Muscle of back (tissue), 13 donors: ENCODE measurements at places on chromosomes 13 and 19.

GRCh38 chr19:925087-925525 is 729 bp upstream of the ARID3A start:
- DNase-seq = no peak

- DNase-seq = no peak
Observed at GRCh38 chr13:50593207-50593606, 250.3 kb downstream of the DLEU7 start.

DNA sequence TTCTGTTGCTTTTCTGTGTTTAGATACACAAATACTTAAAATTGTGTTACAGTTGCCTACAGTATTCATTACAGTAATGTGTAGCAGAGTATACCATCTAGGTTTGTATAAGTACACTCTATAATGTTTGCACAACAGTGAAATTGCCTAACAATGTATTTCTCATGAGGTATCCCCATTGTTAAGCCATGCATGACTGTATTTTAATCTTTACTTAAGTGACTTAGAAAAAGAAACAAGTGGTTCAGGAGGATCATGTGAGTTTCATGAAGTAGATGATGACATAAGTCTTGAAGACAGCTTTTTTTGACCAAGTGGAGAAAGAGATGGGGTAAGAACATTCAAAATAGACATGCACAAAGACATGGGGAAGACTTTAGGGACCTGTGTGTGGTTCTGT is 8.4 kb upstream of the KCTD4 start:
- no peak for DNase-seq

- DNase-seq = no peak
Observed at GRCh38 chr19:54255105-54255775, 1.8 kb downstream of the LILRB5 start.

DNA sequence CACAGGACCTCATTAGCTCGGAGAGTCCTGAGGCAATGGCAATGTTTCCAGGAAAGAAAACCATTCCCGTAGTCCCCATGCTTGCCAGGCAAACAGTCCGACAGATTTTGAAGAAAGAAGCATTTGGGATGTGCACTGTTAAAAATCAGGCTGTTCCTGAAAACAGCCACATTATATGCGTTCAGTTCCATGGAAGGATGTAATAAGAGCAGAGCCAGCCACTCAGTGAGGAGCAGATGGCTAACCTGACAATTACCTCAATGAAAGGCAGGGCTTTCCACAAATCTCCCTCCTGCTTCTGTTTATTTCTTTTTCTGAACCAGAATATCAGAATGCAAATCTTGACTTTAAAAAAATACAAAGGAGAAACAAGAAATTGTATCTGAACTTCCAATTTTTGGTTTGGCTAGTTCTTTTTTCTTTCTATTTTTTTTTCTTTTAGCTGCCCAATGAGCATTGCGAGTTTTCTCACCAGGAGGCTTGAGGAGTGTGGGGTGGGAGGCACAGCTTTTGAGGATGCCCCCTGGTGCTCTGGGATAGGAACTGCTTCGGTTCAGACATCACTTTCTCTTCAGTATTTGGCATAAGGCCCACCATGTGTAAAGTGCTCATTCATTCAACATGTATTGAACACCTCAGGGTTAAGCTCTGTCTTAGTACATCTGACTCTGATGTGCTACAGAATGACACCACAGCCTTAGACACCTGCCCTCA is 124.2 kb downstream of the TBC1D4 start:
- DNase-seq = peak; percentile 15

DNA sequence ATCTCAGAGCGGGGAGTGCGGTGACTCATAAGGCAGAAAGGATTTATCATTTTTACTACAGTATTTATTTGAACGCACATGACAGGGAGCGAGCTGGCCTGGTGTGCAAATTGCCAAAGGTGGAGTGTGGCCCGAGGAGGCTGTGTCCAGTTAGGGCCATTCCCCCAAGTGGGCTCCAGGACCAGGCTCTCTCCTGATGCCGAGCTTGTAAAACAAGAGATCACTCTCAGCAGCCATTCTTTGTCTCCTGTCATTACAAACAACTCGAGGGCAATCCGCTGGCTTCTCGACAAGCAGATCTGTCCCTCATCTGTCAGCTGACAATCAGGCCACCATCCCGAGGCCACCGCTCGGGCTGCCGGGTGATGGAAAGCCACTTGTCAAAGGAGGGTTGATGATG is 418.9 kb downstream of the ZNF536 start:
- DNase-seq = peak; percentile 21

- DNase-seq = no peak
Observed at GRCh38 chr13:21517576-21517975, 58.5 kb upstream of the ZDHHC20 start.

- DNase-seq = no peak
Observed at GRCh38 chr13:23695196-23695595, 125.0 kb downstream of the TNFRSF19 start.

- peak; percentile 40 for DNase-seq
Observed at GRCh38 chr19:12834976-12835757, 788 bp upstream of the RTBDN start.

DNA sequence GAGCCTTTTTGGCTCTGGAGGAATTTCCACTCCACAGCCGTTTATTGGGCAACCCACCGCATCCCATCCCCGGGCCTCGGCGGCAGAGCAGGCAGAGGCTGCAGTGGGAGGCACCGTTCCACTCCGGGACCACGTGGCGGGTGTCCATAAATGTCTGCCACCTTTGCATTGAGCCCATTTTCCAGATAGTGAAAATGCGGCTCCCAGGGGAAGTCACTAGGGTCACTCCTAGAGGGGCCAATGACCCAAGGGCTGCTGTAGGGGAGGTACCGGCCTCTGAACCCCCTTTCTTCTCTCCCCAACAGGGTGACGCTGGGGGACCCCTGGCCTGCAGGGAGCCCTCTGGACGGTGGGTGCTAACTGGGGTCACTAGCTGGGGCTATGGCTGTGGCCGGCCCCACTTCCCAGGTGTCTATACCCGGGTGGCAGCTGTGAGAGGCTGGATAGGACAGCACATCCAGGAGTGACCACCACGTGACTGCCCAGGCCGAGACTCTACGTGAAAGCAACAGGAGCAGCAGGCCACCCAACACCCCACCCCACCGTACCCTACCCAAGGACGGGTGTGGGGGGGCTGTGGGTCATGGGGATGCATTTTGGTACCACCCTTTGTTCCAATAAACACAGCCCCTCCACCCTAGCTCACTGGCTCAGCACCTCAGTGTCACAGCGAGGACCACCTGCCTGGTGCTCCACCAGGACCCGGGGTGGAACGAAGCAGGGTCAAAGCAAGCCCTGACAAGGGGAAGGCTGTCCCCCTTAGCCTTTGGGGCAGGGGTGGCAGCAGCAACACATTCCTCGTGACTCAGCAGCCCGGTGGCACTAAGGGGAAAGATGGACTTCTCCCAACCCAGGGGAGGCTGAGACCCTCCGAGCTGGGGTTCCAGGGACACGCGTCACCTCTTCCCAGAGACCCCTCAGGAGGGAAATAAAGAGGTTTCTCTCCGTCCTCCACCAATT is 1.5 kb downstream of the TIMM13 start:
- no peak for DNase-seq

GRCh38 chr19:28519952-28520861 is 692.7 kb downstream of the UQCRFS1 start:
- DNase-seq = no peak

DNA sequence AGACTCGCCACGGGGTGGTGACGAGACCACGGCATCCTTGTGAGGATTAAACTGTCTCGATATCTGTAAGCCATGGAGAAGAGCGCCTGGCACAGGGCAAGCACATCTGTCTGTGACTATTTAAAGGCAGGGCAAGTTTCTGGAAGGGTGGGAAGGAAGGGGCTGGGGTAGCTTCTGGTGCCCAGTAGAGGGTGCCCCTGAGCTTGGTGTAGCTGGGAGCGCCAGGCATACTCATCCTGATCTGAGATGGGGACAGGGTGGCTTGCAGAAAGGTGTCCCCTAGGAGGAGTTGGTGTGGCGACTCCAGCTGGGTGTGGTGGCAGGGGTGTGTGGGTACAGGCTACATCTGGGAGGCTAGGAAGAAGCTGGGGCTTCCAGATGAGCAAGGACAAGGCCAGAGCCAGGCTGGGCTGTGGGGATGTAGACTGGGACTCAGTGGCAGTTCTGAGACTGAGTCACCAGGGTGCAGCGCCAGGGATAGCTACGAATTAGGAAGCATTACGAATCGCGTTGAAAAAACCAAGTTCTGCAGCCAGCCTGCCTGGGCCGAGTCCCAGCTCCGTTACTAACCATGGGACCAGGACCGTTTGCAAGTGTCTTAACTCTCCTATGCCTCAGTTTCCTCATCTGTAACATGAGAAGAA is 23.1 kb upstream of the ASPDH start:
- DNase-seq = no peak

GRCh38 chr19:40724855-40725254 is 7.9 kb downstream of the ITPKC start:
- DNase-seq = no peak

GRCh38 chr13:65642996-65643395 is 1587.1 kb downstream of the PCDH9 start:
- DNase-seq = no peak

GRCh38 chr19:3047496-3048189 is 14.7 kb downstream of the TLE5 start:
- DNase-seq = peak; percentile 77

DNA sequence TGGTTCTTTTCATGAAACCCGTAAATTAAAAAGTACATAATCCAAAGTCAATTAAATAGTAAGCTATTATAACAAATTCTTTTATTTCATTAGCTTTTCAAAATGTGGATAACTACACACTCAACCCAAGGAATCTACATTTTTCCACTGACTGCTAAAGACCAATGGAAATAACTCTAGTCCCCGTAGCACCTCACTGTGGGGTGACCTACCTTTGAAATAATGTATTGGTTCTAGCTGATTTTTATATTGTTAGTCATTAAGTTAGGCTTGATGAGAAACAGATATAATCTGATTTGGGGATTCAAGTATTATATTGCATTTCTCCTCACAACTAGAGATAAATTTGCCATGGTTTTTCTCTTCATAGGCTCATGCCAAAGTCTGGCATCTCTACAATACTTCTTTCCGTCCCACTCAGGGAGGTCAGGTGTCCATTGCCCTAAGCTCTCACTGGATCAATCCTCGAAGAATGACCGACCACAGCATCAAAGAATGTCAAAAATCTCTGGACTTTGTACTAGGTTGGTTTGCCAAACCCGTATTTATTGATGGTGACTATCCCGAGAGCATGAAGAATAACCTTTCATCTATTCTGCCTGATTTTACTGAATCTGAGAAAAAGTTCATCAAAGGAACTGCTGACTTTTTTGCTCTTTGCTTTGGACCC is 37.3 kb downstream of the KL start:
- no peak for DNase-seq

DNA sequence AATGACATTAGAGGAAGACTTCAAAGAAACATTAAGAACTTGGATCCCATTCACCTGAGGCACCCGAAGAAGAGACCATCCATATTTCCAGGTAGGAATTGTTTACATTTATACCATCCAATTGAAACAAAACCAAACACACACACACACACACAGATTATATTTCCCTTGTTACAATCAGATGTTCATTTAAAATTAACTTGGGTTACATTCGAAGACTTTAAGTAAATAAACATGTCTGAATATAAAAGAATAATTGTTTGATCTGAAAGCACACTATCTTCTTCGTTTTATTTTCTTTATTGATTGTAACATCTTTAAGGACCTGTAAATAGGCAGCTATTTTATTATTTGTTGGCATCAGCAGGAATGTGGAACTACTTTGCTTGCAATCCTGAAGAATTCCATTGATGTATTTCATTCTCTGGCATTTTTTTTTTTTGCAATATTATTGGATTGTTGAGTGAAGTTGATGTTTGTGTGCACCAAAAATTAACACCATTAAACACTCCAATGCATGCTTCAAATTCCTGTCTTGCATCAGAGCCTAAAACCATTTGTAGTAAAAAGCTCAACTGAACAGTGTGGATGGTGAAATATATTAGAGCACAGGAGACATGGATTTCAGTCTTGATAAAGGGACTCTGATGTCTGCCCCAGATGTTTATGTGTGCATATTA is 85.3 kb upstream of the FRY start:
- DNase-seq = no peak

DNA sequence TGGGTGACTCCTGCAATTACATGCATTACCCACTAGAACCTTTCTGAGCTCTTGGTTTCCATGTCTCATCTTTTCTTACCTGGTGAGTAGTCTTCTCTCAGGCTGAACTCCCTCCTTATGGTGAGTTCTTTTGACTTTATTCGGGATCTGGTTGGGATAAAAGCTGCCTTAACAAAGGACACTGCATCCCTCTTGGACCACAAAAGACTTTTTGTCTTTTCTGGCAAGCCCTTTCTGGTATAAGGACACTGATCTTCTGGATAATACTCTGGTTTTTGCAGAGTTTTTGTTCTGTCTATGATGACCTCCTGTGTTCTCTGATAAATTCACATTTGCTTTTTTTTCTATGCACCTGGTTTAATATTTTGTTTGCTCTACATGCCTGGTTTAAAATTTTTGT is 66.7 kb downstream of the SLITRK1 start:
- no peak for DNase-seq

DNA sequence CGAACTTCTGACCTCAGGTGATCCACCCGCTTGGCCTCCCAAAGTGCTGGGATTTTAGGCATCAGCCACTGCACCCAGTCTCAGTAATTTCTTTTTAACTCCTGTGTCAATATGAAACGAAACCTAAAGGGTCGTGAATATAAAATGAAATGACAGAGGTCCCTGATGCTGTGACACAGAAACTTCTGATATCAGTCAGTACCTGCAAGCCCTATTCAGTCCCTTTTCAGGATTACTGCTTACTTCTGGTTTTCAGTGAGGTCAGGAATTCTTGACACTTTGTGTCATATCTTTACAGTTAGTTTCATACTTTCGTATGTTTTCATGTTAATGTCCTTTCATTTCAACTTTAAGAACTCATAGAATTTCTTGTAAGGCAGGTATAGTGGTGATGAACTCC is 58.7 kb downstream of the RNF17 start:
- DNase-seq = no peak

- no peak for DNase-seq
Observed at GRCh38 chr13:107291875-107292274, 723.9 kb upstream of the ARGLU1 start.

- DNase-seq = no peak
Observed at GRCh38 chr13:113646921-113647340, 11.1 kb downstream of the ATP4B start.
